ENCODE measurements at places on chromosomes 1 and 21.

DNA sequence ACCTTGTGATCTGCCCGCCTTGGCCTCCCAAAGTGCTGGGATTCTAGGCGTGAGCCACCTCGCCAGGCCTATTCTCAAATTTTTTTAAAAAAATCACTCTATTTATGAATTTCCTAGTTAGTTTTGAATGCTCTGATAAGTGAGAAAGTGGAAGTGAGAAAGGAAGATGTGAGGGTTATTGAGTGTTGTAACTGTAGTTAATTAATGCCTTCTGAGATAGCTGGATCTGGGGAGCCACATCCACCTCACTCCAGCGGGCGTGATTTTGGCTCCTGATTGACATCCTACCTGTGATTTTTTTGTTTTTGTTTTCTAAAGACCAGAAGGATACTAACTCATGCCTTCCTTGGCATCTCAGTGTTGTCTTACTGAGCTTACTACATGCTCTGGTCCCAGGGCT is 65.6 kb downstream of the ST3GAL3 start:
- no peak for DNase-seq

DNA sequence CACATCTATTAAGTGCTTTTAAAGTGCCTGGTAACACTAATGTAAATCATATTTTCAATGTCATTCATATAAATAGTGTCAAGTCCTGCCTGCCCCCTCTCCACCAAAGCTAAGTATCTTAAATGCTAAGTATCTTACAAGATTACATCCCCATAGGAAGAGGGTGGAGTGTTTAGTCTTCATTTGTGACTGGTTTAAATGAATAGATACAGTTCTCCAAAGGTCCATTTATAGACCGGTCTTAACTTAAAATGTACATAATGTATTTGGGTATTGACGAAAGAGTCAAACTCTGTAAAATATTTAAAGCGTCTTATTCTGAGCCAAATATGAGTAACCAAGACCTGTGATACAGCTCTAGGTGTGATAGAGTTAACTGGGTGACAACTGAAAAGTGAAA is 60.2 kb downstream of the POU2F1 start:
- DNase-seq: no peak

GRCh38 chr1:39973503-39974135 is 18.7 kb downstream of the MFSD2A start:
- peak; percentile 72 for DNase-seq

- no peak for DNase-seq
Measured at GRCh38 chr21:46045154-46045553, 52.8 kb upstream of the COL6A2 start.

DNA sequence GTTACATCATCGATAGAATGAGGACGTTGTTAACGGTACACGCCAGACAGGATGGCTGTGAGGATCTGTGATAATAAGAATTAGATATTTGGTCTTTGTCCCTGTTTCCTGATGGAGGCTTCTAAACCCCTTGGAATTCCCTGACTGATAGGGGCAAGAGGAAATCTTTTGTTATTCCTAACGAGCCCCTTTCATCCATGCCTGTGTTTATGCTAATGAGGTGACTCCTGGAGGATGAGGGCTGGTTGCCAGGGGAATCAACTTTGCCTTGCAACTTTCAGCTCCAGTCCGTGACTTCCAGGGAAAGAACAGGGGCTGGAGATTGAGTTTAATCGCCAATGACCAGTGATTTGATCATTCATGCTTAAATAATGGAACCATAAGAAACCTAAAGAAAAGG is 39.3 kb upstream of the NLRP3 start:
- no peak for DNase-seq
